Substantia nigra (tissue), 51 donors: ENCODE measurements at places on chromosomes 5 and 9.

GRCh38 chr9:13063880-13064459, 215.5 kb downstream of the MPDZ start:
- no peak for DNase-seq

GRCh38 chr9:135073081-135073740, 14.3 kb upstream of the OLFM1 start:
- no peak for DNase-seq

DNA sequence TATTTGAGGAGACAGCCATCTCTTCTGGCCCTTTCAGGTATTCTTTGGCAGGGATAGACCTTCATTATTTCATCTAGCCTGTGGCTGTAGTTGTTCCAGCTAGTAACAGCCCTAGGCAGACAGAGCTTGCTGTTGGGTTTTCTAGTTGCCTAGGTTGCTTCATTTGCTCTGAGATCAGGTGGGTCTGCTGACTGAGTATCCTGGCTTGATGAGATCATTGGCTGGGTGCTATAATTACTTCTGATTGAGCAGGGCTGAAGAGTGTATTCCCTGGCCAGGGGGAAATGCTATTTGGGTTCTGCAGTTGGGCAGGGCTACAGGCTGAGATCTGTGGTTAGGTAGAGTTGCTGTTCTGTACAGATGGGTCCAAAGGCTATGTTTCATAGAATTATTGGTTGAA, 456.1 kb downstream of the PSAT1 start:
- no peak for DNase-seq

DNA sequence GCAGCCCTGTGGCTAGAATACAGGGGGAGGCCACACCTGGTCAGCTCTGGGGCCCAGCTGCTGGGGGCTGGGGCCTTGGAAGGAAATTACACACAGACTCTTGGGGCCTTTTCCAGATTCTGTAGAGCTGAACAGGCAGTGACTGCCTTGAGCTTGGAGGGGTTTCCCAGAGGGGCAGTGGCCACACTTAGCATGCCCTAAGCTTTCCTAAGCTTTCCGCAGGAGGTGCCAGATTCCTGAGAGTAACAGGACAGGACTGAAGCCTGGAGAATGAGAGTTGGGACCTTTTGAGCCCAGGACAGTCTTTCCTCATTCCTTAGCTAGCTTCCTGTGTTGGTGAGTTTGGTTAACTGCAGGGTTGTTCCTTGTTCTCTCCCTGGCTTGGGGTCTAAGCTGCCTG, 1.4 kb downstream of the TBC1D13 start:
- no peak for DNase-seq

DNA sequence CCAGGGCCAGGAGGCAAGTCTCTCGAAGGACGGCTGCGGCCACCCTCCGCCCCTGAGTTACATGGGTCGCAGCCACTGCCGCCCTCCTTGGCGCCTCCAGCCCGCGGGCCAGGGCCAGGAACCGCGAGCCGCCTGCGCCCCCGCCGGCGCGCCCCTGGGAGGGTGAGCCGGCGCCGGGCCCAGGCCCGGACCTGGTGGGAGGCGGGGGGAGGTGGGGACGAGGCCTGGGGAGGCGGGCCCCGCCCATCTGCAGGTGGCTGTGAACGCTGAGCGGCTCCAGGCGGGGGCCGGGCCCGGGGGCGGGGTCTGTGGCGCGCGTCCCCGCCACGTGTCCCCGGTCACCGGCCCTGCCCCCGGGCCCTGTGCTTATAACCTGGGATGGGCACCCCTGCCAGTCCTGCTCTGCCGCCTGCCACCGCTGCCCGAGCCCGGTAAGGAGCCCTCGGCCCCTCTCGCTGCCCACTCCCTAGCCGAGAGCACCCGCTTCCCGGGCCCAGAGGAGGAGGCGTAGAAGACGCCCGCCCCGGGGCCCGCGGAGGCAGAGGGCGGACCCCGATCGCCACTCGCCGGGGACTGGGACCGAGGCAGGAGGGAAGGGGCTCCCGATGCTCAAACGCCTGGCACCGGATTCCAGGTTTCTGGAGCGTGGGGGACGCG, at the start of gene ASS1:
TSS of gene ASS1 (plus strand) at position 397 of the 657 bp plus-strand sequence. CDS start 7,268 bp downstream, outside the sequence.
- no peak for DNase-seq

- DNase-seq, result no peak
These were observed 199.7 kb downstream of the ROR2 start for GRCh38 chr9:91750343-91750742.

GRCh38 chr9:123434619-123435240, 78.7 kb downstream of the CRB2 start:
- no peak for DNase-seq

DNA sequence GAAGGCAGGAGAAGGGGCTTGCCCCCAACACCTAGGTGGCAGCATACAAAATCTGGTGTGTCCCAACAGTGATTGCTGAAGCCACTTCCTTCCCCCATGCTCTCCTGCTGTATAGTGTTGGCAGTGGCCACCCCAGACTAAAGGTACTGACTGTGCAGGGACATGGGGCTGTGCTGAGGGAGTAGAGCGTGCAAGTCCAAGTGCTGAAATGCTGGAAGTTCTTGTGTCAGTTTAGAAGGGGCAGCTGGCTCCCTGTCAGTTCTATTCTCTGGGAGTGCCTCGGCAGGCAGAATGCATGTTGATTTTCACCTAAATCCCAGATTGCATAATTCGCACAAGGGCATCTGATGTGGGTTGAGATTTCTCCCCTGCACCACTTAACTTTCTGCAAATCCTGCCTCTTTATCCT, 68.6 kb downstream of the GDNF start:
- no peak for DNase-seq

- no peak for DNase-seq
These were observed 63.2 kb downstream of the ERCC6L2 start for GRCh38 chr9:95938724-95939123.
